ENCODE measurements at places on chromosomes 2 and 18.

- no peak for DNase-seq
Observed at GRCh38 chr2:41950666-41950960, 97.2 kb upstream of the PKDCC start.

GRCh38 chr2:7852546-7852945 is 829.3 kb upstream of the ID2 start:
- no peak for DNase-seq

DNA sequence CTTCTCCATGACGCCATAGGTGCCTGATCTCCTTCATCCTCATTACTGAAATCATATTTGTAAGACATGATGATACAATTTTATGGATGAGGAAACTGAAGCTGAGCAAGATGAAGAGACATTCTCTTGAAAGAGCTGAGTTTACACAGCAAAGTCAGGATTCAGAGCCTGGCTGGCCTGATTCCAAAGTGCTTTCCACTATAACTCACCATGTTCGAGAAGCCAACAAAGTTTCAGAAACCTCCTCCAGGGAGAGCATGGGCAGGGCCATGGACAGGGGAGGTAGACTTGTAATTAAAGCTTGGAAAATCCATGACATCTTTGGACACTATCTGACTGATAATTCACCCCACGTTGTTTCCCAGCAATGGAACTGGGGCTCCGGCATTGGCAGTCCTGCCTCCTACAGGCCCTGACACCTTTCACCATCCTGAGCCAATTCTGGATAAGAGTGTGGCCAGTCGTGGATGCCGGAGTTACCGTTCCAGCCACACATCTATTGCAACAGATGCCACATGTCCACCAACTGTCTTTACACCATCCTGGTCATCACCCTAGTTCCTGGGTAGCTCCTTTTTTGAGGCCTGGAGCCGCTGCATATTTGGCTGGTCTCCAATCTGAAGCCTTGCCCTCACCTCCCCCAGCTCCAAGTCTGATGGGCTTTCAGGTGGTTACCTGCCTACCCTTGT is 85.0 kb upstream of the PPP1CB start:
- no peak for DNase-seq

DNA sequence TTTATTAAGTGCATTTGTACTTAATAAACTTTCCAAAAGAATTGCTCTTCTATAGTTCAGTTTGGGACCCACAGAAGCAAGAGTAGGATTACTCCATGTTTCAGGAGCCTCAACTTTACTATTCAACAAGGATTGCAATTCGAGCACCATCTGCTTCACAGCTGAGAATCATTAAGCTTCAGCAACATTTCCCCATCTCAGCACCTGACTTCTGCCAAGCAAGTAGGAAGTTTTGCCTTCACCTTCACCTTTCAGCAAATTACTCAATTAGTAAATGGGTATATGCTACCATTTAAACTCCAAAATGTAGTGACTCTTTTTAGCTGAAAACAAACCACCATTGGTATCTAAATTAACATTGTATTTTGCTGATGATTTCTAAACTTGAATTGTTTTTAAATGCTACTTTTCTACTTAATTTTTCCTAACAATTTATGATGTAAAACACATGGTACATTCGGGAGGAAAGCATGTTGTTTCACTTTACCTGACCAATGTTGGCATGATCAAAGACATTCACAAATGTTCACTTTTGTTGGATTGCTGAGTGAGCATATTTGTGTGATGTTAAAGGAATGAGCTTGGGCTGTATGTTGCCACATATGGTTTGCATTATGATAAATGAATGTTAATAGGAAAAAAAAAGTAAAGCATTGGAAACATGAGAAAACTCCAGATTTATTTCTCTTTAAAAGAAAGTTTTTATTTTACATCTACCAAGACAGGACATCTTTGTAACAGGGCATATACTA is 159.2 kb downstream of the GULP1 start:
- DNase-seq: no peak

DNA sequence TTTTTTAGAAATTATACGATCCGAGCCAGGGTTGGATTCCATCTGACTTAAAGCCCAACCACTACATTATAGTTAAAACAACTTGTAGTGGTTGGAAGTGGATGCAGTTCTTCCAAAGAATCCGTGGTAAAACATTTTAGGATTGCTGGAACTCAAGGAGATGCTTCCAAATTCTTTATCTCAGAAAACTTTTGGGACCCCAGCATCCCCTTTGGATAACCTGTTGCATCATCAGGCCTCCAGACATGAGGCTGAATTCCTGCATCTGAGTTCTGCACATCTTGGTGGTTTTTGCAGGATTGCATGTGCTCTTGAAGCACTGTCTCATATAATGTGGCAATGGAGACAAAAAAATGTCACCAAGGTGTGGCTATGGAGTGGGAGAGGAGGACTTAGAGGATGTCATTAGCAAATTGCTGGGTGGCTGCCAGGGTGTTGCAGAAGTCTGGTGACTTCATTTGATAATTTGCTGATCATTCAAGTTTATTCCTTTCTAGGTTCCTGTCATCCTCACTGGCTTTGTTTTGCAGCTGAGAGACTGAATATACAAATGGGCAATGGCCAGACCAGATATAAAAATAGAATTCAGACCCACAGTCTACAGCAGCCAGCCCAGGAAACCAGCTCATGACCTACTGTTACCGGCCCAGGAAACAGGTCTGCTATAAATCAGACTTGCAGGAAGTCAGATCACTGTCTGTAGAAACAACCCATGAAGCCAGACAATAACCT is 207.7 kb downstream of the BCL2 start:
- DNase-seq: no peak

DNA sequence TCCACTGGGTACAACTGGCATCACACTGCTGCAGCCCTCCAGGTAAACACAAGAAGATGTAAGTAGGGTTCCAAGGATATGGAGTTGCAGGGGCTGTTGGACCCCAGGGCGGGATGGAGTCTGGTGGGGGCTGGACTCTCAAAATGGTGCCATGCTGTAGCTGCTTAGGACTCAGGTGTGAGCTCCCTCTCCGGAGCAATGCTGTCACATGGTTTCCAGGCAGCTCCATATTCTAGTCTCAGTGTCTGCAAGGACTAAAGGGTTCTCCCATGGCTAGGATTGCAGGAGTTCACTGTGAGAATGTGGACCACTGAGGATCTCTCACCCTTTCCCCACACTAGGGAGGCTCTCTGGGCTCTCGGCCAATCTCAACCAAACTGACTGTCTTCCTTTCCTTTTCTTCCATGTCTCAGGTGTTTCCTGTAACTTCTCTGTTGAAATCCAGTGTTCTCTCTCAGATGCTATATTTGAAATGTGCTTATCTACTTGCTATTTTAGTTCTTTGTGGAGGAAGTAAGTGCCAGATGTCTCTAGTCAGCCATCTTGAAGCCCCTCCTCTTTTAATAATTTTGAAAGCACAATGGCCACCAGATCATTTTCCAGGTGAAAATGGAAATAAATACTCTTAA is 57.6 kb downstream of the CCNT2 start:
- no peak for DNase-seq

Measured in NCI-H748 treated with DMSO at 0.1 percent for 48 hours (cell line).